ENCODE measurements at places on chromosomes 5 and 9. TPM values are rescaled to one million over a fixed set of nuclear protein-coding genes. Genes with fewer than 3 reads are reported as not detected.

GRCh38 chr5:76943006-76943405 is 9.8 kb upstream of the CRHBP start:
- no peak for DNase-seq

- DNase-seq, result peak; percentile 62
Measured at GRCh38 chr5:139633295-139634027, 14.7 kb upstream of the CXXC5 start.

DNA sequence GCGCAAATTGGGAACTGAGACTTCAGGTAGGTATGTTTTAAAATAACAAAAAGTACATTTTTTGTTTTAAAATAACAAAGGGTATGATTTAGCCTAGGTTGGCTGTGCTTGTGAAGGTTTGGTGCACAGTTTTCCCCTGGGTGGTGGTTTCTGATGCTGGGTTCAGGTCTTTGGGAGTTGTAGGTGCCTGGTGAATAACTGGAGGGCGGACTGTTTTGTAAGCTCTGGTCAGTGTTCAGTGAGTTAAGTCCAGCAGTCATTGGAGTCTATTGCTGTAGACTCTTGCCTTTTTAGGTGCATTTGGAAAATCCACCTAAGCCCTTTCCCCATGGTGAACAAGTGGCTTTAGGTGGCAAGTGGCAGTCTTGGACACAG is 43.9 kb downstream of the RAI14 start:
- DNase-seq, result no peak

Gene UBE2D2
- 139 TPM for total RNA-seq

- no peak for DNase-seq
Measured at GRCh38 chr5:164336906-164337305, 831.5 kb downstream of the MAT2B start.

DNA sequence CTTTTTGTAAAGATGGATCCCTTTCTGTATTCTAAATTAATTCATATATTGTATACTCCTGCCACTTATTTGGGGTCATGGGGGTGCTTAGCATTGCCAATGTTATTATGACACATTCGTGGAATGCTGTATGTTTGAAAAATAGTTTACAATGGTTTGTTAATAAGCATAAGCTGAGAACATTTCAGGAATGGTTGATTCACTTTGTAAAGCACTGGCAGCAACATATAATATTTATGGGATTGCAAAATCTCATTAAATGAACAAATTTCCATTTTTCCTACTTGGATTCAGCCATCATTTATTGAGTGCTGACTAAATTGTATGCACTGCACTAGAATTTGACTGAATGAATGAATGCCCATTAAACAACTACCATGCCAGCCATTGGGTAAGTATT is 215.2 kb upstream of the KLF4 start:
- DNase-seq, result no peak

DNA sequence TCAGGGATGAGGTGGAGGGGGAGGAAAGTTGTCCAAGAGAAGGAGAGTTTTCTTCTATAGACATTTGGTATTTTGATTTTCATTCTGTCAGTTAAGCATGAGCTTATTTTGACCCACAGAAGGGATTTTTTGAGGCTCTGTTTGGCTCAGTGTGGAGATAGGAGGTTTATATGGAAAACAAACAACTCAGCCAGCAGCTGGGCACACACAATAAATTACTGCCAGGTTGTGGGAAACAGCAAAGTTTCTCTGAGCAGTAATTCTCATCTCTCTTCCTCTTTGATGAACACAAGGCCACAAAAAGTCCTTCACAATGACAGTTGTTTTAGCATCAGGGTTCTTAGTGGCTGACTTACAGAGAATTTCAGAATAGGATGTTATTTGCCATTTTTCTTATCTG is 486.1 kb downstream of the KDM4C start:
- DNase-seq, result peak; percentile 21

DNA sequence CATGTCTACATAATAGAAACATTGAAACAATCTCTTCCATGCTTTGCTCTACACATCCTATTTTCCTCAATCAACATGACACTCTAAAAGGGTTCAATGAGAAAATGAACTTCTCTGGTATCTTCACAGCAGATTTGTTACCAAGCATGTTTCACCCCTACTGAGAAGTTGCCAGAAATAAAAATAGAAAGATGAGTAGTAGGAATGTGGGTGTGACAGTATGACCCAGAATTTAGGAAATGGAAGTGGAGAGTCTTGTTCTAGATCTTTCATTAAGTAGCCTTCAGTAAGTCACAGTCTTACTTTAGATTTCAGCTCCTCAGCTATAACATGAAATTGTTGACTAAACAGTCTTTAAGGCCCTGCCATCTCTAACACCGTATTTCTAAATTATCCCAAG is 581.8 kb downstream of the EFNA5 start:
- DNase-seq, result no peak

Gene SPATA31A1
- total RNA-seq, result not detected

DNA sequence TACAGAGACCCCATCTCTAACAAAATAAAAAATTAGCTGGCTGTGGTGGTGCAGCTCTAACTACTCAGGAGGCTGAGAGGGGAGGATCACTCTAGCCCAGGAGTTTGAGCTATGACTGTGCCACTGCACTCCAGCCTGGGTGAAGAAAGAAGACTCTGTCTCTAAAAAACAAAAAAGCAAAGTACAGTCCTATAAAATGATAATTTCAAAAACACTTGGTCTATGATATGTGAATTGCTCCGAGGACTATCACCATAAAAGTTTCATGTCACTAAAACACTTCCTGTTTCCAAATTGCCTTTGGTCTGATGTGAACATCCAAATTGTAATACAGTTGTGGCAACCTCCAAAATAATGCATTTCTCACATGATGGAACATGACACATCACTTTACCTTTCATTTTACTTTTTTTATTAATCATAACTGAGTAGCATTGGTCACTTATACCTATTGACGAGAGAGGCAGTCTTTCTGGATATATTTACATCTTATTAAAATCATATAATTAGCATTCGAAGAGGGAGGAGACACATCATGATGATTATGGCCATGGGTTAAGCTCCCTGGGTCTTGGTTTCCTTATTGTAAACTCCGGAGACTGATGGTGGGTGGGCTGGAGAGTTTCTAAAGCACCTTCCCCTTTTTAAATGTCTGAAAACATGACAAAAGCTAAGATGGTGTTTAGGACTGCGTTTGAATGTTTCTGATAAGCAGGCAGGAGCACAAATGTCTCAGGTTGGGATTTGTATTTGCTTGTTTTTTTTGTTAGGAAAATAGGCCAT is 25.8 kb upstream of the CD180 start:
- DNase-seq, result no peak

GRCh38 chr5:135881244-135881643 is 14.4 kb downstream of the IL9 start:
- DNase-seq, result no peak

DNA sequence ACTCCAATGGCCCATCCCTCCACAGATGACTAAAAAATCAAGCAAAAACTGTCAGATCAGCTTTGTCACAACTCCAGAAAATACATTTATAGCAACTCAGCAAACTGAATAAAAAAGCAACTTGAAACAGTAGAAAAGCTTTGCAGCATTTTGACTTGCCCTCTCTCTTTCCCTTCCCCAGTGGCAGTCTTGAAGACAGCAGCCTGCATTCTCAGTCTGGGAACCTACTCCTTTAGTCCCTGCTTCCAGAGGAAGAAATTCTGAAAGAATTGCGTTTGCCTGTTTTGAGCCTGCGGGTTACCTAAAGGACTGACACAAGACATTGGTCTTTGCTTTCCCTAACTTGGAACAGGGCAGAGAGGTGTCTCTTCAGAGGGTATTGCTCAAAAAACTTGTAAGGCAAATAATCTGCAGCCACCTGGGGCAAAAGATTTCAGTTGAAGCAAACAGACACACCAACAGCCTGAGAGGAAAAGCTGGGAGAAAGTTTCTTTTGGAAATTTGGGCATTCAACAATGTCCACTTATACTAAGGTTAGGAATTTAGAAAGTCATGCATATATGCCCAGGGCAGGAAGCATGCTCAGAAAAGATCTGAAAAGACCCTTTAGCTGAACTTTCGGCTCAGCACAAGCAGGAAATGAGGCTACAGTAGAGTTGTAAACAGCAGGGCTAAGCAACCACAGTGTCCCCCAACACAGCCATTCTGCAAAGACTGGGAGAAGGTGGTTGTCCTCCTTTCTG is 15.2 kb upstream of the SLC35D2 start:
- no peak for DNase-seq

Gene MACROH2A1
- total RNA-seq, result 212 TPM

Gene CBY3
- not detected for total RNA-seq

Gene ANKRD34B
- total RNA-seq, result not detected

- peak; percentile 80 for DNase-seq
Measured at GRCh38 chr9:124320062-124320973, 62.6 kb downstream of the NEK6 start.

DNA sequence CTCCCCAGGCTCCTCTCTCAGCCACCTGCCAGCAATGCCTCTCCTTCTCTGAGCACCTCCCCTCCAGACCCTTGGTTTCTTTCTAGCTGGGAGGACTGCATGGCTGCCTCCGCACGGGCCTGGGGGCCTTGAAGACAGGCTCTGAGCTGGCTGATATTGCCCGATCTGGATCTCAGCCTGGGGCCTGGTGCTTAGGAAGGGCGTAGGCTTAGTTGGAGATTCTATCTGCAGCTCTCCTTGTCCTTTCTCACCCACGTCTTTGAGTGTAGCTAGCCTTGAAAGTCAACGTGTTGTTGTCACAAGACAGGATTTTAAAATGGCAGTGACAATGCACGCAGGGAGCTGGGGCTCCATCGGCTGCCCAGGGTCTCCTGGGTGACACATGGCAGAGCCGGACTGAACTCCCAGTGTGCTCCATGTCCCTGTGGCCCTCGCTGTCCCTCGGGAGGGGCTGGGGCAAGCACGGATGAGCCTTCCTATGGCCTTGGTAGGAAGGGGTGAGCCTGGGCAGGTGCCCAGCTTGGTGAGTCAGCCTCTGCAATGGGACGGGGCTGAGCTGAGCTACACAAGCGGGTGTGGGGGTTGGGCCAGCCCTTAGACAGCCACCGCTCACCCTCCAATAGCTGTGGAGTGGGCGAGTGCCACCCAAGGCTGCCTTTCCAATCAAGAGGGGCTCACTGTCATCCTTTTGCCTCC is 9.4 kb downstream of the ADAMTSL2 start:
- no peak for DNase-seq

Gene AGXT2
- not detected for total RNA-seq

DNA sequence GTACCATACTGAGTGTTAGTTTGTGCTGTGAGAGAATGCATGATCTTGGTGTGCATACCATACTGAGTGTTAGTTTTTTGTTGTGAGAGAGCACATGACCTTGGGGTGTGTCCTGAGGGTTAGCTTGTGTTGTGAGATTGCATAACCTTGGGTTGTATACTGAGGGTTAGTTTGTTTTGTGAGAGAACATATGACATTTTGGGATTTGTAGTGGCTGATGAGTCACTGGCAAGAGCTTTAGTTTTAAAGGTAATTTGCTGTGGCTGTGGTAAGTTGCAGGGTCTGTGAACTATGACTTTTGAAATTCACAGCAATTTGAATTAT is 1068.3 kb upstream of the EDIL3 start:
- DNase-seq, result no peak

DNA sequence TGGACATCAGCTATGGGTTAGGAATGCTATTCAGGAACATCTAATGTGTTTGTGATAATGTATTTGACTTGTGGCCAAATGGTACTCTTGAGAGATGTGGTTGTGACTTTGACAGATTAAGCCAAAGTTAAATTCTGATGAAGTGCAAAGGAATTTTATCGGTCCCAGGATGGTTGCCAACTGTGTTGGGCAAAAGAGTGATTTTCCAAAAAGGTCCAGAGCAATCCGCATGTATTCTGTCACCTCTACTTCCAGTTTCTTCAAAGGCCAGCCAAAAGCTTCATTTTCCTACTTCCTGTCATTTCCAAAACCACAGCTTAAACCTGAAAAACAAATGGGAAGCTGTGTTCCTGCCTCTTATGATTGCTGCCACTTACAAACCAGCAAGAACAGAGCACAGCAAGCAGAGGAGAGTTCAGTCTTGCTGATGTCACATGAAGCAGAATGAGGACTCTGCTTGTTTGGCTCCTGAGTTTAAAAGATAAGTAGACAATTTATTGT is 59.8 kb downstream of the MARCHF3 start:
- DNase-seq, result no peak

GRCh38 chr5:125293223-125293622 is 546.8 kb upstream of the ZNF608 start:
- no peak for DNase-seq

GRCh38 chr5:80964919-80965318 is 4.8 kb downstream of the RASGRF2 start:
- DNase-seq, result no peak

- DNase-seq, result no peak
Measured at GRCh38 chr9:135848341-135849047, 58.9 kb downstream of the CAMSAP1 start.

DNA sequence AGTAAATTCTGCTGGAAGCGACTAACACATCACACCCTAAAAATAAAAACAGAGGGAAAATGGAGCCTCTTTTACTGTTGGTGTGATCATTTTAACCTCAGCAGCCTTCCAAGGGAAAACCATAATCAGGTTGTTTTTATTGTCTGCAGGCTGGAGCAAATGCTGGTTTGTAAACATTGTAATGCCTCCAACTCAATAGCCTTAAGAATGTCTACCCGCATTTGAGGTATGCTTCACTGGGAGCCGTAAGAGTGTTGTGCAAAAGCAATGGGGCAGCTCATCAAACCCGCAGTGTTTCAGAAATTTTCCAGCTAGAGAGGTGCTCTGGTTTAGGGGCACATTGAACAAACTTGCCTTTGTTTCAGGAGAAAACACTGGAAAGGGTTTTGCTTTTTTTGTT is 17.0 kb downstream of the NIM1K start:
- DNase-seq, result no peak

Measured in left colon (tissue), 2 donors.